Stimulated activated CD8-positive, alpha-beta memory T cell treated with anti-CD3 and anti-CD28 coated beads, Interleukin-4, amount 100 ng/mL, for 24 hours (primary cell): ENCODE measurements at places on chromosomes 2 and 18.

GRCh38 chr18:80022613-80023012 lies 11.6 kb upstream of the RBFA start:
- no peak for DNase-seq

DNA sequence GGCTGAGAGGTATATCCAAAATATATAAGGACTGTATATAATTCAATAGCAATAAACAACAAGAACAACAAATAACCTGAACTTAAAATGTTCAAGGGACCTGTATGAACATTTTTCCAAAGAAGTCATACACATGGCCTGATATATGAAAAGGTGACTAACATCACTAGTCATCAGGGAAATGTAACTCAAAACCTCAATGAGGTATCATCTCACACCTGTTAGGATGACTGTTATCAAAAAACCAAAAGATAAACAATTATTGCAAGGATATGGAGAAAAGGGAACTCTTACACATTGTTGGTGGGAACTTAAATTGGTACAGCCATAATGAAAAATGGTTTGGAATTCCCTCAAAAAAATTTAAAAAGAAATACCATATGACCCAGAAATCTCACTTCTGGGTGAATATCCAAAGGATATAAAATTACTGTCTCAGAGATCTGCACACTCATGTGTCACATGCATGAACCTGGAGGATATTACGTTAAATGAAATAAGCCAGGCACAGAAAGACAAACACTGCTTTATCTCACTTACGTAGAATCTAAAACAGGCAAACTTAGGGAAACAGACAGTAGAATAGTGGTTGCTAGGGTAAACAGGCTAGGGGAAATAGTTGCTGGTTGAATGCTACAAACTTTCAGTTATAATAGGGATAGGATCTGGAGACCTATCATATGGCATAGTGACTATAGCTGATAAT lies 334.5 kb upstream of the MMADHC start:
- DNase-seq = no peak

- no peak for DNase-seq
These were observed 113.5 kb downstream of the EFEMP1 start for GRCh38 chr2:55809875-55810621.

- peak; percentile 56 for DNase-seq
These were observed 96.2 kb downstream of the CABLES1 start for GRCh38 chr18:23231340-23232021.

DNA sequence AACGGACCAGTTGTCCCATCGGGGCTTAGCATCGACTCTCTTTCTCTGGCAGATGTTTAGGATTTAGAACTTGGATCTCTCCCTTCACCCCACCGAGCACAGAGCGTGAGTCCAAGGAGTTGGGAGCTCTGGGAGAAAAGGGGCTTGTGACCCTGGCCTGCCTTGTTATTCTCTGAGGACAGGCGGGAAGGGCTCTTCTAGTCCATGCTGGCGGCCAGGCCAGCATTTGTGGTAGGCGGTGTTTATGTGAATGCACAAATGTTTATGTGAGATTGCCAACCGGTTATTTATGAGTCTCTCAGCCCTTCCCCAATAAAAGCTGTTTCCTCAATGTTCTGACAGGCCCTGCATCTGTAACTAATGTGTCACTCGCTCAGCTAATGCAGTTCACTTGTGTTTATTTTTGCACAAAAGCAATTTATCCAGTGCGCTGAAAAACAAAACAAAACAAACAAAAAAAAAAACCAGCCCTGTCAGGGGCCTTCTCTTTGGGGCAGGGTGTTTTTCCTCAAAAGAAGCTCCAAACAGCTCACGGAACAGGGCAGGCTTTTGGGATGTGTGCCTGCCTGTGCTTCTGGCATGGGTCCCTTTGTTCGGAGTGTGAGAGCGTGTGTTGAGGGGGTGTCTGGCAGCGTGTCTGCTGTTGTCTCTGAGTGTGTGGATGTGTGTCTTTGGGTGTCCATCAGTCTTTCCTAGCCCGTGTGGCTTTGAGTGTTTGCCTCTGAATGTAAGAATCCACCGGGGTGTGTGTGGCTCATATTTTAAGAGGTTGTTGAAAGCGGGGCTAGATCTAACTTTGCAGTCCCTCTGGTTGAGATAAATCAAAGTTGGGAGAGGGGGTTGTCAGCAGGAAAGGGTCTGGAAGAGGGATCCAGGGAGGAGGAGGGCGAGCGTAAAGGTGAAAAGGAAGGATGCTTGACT lies 52.8 kb upstream of the HAAO start:
- no peak for DNase-seq

DNA sequence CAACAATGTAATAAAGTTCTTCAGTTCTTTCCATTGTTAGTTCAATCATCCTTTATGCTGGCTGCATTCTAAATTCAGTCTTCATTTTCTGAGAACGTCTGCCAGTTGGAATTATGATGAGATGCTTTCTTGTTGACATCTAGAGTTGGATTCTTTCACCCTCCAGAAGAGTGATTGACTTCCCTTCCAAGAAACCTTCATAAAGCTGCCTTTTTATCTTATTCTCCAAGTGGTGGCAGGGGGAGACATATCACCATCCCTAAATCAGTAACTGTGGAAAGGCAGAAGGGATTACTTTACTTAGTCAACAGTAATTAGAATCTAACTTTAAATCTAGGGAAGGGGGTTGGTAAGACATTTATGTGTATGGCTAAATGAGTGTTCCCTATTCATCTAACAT lies 86.8 kb upstream of the GULP1 start:
- no peak for DNase-seq

GRCh38 chr2:209563453-209563852 lies 139.6 kb downstream of the MAP2 start:
- no peak for DNase-seq

- DNase-seq = no peak
These were observed 112.3 kb downstream of the MEP1B start for GRCh38 chr18:32301976-32302743.

- no peak for DNase-seq
These were observed 174.0 kb upstream of the PIEZO2 start for GRCh38 chr18:11323359-11323819.

- no peak for DNase-seq
These were observed 96.9 kb upstream of the NABP1 start for GRCh38 chr2:191581003-191581402.

DNA sequence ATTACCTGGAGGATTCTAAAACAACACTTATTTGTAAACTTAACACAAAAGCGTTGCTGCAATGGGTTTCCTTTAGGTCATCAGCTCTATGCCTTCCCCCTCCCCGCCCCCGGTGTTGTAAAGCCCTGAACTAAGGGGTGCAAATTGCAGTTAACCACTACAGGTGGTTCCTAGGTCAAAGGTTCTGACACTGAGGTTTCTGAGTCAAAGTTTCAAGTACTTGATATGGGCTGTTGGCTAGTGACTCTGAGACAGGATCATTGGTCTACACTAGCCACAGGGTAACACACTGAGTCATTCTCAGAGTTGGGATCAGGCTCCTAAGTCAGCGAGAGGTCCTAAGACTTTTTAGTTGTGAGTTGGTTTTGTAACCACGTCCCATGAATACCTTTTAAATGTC lies 15.4 kb downstream of the IL1B start:
- DNase-seq = no peak

DNA sequence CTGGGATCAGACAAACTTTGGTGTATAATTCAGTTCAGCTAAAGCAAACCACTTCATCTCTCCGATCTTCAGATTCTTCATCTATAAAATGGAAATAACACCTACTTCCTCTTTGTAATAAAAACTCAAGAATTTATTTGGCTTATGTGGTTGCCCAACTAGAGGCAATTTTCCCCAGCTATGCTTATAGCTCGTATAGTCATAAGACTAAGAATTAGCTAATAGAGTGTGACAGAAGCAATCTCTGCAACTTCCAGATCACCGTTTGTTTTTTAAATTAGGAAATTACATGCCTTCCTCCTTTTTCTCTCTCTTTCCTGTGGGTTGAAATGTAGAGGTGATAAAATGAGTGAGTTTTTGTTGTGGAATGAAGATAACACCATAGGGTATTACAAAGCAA lies 35.3 kb upstream of the KCNF1 start:
- DNase-seq = no peak

DNA sequence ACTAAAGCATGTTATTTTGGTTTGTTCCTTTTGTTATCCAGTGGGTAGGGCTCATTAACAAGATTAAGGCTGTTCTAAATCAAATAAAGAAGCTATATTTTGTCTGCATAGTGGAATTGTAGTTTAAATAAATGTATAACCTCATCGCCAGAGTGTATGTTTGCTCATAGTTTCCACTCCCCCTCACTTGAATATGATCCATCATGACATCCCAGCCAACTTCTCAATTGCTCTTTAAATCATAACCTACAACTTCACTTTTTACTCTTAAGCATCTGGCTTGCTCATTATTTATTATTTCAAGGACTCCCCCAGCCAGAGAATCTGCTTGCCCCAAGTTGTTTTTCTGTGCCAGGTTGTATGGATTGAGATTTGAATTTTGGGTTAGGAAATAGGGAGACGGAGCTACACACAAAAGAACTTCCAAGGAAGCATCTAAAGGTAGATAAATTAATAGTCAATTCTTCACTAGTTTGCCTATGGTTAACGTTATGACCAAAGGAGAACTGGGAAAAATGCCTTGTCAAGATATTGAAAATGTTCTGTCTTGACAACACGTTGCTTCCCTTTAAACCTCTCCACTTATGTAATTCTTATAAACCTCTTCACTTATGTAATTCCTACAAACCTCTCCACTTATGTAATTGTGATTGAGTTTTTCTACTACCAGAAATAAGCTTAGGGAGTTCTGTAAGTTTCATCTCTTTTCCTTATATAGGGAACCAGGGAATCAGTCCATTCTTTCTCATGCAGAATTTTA lies 55.4 kb upstream of the UPP2 start:
- no peak for DNase-seq

- DNase-seq = no peak
These were observed 125.6 kb downstream of the CTNNA2 start for GRCh38 chr2:79638410-79638809.

DNA sequence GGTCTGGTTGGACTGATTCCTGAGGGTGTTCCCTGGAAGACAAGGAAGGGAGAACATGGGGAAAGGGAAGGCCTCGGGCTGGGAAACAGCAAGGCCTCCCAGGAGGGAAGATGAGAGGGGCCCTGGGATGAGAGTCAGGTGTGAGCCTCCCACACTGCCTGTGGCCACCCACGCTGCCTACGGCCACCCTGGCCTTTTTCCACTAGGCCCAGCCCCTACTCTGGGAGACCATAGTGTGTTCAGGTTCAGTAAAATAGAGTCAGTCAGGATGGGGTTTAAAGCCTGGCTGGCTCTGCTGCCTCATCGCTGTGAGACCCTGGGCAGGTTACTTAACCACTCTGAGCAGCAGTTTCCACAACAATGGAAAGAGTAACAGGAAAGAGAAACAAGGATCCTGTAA lies 47.7 kb upstream of the MAL start:
- no peak for DNase-seq

DNA sequence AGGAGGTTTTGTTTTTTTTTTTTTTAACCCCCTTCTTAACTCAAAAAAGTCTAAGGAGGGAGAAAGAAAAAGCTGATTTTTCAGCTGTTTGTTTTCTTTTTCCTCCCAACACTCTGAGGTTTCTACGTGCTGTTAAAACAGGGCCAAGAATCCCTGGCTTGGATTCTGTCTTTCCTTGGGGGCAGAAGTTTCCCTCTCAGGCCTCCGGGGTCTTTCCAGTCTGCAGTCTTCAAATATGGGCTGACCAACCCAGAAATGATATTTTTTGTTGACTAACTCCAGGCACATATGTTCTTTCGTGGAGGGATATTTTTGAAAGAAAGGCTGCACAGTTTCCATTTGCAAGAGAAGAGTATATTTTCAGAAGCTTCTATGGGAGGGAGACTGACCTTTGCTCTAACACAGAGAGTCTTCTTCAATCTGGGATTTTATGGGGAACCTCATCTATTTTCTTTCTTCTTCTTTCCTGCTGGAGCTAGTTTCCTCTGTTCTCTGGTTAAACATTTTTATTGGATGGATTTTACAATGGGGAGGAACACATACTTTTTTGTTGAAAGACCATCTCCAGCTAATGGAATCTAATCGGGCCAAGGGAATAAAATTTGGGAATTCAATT lies 93.3 kb upstream of the SPRED2 start:
- DNase-seq = no peak

DNA sequence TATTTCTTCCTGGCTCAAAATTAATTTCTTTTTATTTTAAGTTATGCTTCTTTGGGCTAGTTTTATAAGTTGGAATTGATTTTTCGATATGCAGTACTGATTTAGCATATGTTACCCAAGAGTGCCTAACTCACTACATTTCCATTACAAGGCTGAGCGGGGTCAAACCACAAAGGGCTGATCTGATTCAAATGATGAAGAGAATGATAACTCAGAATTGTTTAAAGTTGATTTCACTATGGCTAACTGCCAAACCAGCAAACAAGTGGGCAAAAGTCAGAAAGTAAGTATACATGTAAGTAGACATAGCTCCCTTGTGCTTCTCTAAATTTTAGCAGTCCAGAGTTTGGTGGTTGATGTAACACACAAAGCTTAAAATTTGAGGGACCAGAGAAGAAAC lies 35.6 kb downstream of the RAD51AP2 start:
- no peak for DNase-seq

DNA sequence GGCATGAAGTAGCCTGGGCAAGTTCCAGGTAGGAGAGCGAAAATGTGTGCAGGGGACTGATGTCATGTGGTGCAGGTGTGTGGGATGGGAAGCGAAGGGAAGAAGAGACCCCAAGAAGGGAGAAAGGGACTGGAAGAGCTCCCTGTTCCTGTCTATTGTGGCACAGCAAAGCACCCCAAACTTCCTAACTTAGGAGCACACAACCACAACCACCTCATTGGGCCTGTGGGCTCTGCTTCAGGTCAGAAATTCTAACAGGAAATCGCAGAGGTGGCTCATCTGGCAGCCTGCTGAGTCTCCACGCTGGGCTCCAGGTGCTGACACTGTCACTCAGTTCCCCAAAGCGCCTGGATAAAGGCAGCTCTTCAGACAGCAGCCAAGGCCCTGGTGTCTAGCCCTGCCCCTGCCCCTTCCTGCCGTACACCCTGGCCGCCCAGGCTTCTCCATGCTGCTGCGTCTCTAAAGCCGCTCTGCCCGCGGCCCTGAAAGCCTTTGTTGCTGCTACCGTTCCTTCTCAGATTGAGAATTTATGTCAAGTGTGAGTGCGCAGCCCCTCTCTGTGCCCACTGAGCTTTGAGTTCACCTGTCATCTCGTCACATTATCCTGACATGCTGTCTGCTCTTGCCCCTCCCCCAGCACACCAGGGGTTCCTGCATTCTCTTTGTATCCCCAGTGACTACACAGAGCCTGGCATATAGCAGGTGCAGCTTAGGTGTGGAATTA lies 140.2 kb upstream of the BCL2L11 start:
- no peak for DNase-seq

GRCh38 chr2:54840559-54841468 lies 117.4 kb downstream of the EML6 start:
- no peak for DNase-seq

DNA sequence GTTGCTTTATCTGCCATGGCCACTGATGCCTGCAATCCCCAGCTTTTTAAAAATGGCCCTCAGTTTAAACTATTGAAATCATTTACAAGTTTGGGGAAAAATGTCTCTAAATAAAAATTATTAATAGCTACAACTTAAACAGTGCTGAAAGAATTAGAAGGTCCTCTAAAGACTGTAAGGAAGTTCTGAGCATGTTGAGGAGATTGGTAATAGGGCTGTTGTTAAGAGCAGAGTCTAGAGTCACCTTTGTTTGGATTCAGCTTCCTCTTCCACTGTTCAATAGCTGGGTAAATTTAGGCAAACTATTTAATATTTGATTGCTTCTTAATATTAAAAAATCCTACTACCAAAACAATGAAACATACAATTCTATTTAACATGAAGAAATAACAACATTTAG lies 1127.1 kb upstream of the DDX18 start:
- no peak for DNase-seq
